Activated naive CD4-positive, alpha-beta T cell treated with Interleukin-2 at 50 U/mL for 16 hours (primary cell): ENCODE measurements at places on chromosomes 6 and 20.

DNA sequence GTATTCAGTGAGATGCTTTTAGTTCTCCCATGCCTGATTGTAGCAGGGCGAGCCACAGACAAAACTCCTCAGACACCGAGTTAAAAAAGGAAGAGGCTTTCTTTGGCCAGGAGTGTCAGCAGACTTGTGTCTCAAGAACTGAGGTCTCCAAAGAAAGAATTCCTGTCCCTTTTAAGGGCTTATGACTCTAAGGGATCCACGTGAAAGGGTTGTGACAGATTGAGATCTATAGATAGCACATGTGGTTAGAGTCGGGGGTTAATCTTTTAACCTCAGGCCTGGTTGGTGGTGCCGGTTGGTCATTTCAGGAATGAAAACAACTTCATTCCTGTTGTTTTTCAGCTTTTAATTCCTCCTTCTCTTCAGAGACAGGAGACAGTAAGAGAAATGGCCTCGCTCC lies 168.8 kb upstream of the GRIK2 start:
- DNase-seq = no peak

DNA sequence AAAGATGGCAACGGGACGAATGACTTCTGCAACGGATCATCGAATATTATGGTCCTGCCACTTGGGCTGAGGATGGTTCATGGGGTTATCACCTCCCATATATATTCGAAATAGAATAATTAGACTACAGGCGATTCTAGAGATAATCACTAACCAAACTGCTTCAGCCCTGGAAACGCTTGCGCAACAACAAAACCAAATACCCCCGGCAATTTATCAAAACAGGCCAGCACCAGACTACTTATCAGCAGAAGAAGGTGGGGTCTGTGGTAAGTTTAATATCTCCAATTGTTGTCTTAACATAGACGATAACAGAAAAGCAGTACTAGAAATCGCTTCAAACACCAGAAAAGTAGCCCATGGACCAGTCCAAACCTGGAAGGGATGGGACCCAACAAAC lies 31.0 kb upstream of the ULBP3 start:
- no peak for DNase-seq

DNA sequence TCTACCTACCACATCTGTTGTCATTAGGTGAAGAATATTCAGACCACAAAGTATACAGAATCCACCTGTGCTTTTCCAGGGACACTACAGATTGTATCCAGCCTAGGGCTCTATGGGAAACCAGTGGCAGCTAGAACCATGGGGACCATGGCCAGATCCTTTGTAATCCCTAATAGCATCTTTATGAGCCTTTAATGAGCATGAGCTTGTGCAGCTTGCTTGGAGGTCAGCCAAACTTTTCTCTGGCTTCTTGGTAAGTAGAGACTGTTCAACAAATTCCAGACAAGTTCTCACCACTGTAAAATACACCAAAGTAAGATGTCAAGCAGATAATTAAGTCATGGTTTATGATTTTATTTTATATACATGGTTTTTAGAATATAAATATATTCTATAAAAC lies 301.6 kb upstream of the ADGRB3 start:
- no peak for DNase-seq

DNA sequence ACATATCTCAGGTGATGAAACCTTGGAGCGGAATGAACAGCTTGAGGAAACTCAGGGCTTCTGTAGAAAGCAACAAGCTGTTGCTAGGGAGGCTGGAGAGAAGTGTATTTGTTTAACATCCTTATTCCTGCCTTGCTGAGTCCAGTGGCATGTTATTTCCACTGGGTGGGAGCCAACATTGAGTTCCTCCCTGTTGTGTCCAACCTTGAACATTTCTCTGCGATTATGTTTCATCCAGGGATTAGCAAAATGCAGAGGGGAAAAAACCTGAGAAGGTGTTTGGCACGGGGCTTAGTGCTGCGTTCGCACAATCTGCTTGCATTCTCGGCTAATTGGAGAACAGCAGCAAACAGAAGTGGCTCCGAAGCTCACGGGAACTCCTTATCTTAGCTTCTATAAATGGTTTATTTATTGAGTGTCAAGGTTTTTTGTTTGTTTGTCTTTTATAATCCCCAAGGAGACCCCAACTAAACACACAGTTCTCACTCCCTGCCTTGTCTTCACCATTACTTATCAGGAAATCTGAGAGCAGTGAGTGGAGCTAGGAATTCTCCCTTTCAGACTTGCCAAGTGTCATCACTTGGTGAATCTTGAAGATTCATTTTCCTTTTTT lies 412.8 kb downstream of the CDC5L start:
- DNase-seq = no peak

GRCh38 chr6:55992546-55992945 lies 117.2 kb upstream of the BMP5 start:
- DNase-seq = no peak

GRCh38 chr6:118588626-118589025 lies 40.5 kb downstream of the PLN start:
- DNase-seq = no peak

- peak; percentile 12 for DNase-seq
Observed at GRCh38 chr6:109978174-109979032, at the start of gene GPR6. Gene GPR6 (plus strand): TSS chr6:109978311. CDS start chr6:109979113, 802 bp downstream.

GRCh38 chr6:150528648-150529285 lies 70.9 kb upstream of the PLEKHG1 start:
- no peak for DNase-seq

- DNase-seq = no peak
Observed at GRCh38 chr6:170025935-170026750, 264.7 kb downstream of the DLL1 start.

- no peak for DNase-seq
Observed at GRCh38 chr6:91710342-91710741, 1123.5 kb upstream of the MAP3K7 start.

DNA sequence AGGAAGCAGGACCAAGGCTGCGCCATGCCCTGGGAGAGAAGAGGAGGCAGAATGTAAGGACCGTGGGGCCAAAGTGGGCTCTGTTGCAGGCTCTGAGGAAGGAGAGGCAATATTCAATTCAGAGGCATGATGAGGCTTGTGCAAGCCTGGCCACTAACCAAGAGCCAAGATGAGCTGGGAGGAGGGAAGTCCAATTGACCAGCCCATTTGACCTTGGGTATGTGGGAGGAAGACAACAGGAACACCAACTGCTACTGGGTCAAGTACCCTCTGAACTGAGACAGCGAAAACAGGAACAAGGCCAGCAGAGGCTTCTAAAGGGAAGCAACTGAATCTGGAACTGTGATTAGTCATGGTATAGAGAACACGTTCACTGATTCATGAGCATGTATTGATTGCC lies 779.6 kb downstream of the MAFB start:
- no peak for DNase-seq

DNA sequence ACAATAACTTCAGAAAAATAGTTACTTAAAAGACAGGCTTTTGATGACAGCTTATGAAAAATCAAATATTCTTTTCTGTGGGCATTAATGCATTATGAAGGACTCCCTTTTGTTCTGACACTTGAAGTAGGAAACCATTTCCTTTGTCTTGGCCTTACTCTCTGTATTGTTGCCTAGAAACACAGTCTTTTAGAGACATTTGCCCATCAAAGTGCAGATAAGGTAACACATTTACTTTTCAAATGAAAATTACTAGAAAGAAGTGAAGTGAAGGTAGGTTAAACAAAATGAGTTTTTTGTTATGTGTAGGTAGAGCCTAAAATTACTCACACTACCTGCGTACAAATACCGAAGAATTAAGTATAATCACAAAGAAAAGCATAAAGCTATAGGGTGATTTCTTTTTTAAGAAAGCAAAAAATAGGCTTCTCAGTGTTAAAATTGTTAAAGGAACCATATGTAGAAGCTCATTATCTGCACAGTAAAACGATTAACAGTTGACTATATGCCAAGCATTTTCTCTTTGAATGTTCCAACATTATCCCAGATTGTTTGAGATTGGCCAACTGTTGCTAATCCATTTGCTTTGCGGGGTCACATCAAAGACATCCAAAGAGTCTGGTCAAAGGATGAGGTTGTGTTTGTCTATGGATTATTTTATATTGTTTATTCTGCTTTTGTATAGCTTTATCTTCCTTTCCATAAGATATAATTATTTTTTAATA lies 542.0 kb upstream of the RNF217 start:
- DNase-seq = no peak

DNA sequence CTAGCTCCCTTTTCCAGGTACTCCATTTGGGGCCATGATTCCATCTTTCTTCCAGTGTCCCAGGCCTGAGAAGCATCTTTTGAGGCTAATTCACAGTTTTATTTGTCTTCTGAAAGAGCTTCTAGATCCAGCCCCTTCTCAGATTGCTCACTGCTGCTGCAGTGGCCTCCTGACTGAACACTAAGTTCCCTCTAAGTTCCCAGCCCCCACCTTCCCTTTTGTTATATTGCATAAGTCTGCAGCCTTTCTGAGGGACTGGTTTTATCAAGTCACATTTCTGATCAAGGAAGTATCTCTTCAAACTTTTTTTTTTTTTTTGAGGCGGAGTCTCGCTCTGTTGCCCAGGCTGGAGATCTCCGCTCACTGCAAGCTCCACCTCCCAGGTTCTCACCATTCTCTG lies 10.7 kb downstream of the MAPRE1 start:
- no peak for DNase-seq

GRCh38 chr20:15039088-15039752 lies 701.8 kb upstream of the FLRT3 start:
- DNase-seq = no peak

GRCh38 chr6:124873066-124873410 lies 89.2 kb upstream of the RNF217 start:
- no peak for DNase-seq

DNA sequence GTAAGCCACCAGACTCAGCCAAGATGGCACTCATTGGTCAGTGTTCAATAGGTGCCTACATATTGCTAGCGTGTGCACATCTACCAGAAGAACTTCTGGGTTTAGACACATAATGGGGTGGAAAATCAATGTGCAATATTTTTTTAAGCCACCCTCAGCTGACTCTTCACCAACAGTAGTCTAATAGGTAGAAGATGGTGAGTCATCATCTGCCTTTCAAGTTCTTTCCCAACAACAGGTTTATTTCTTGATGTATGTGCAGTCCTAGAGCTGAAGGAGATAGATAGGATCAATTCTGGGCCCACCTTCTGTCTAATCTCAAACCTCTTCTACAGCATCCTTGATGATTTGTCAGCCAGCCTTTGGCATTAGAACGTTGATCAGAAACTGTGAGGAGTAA lies 41.3 kb downstream of the IRAK1BP1 start:
- no peak for DNase-seq

DNA sequence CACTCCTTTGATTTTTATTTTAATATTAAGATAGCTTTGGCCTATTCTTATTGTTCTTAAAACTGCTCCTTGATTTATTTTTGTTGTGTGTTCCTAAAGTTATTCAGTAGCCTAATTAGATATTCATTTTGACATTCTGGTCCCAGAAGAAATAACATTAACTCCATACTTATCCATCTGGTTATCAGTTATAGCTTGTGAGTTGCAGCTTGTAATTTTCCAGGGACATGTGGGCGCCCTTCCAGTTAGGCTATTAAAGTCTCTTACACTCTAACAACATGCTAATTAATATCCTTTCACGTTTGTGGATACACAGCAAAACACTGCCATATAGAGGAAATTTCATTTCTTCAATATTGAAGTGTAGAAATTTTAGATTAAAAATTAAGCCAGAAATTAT lies 987.5 kb downstream of the HACE1 start:
- no peak for DNase-seq

GRCh38 chr20:25750765-25751696 lies 54.4 kb upstream of the ZNF337 start:
- DNase-seq = peak; percentile 44

- no peak for DNase-seq
Observed at GRCh38 chr6:82878812-82879211, 186.8 kb downstream of the UBE3D start.

DNA sequence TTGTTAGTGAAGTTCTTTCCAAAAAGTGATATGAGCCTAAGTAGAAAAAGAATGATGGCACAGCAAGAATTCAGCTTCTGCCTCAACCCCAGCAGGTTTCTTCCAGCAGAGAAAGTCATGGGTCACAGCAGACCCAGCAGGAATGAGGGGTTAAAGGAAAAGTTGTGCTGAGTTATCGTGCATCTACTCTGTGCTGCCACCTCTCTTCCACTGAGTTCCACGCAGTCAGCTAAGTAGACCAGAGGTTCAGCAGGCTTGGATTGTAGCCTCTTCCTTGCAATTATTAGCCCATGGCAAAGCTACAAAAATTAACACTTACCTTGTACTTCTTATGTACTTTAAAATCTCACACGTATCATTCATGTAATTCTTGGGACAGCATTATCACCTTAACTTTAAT lies 510.8 kb downstream of the PTPRT start:
- DNase-seq = no peak

DNA sequence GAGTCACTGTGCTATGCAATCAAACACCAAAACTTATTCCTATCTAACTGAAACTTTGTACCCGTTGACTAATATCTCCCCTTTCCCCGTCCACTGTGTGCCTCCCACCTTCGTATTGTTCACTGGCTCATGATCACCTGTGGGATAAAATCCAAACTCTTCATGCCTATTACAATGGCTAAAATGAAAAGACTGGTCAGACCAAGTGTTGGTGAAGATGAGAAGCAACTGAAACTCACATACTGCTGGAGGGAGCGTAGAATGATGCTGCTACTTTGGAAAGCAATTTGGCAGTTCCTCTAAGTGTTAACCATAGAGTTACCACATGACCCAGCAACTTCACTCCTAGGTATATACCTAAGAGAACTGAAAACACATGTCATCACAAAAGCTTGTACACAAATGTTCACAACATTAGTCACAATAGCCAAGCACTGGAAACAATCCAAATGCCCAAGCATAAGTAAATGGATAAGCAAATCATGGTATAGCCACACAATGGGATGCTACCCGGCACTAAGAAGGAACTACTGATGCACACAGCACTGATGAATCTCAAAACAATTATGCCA lies 13.1 kb downstream of the RPS10 start:
- no peak for DNase-seq

GRCh38 chr6:106216527-106216926 lies 109.0 kb downstream of the ATG5 start:
- DNase-seq = no peak

- DNase-seq = no peak
Observed at GRCh38 chr6:113953346-113953745, 17.6 kb downstream of the HDAC2 start.

DNA sequence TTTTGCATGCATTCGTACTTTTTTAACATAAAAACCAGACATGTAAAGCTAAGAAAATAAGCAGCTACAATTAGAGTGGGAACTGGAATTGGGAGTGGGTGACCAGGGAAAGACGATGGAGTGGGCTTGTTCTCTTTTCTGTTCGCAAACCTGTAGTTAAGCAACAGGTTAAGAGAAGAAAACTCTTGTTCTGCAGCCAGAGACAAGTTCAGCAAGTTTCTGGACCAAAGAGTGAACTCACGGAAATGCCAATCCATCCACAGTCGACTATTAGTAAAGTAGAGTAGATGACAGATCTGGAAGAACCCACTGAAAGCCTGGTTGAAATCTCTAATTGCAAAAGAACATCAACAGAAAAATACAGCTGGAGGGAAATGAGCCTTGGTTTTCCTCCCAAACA lies 197.8 kb downstream of the TFAP2A start:
- no peak for DNase-seq

DNA sequence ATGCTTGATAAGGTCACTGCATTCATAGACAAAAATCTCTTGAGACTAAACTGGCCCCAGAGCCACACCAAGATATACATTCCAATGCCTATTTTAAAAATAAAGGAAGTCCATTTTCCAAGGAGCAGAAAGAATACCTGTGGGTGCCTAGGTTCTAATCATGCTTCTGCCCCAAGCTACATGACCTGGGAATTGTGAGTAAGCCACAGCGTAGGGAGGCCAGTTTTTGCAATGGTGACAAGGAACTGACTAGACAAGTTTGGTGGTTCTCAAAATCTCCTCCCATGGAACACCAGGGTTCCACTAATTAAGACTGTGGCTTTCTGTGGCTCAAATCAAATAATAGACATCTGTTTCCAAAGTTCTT lies 83.3 kb downstream of the GMDS start:
- DNase-seq = no peak
